ENCODE measurements at places on chromosomes 6 and 20.
A peak's percentile ranks its signal among the peaks of the same experiment; 100 is the strongest.

DNA sequence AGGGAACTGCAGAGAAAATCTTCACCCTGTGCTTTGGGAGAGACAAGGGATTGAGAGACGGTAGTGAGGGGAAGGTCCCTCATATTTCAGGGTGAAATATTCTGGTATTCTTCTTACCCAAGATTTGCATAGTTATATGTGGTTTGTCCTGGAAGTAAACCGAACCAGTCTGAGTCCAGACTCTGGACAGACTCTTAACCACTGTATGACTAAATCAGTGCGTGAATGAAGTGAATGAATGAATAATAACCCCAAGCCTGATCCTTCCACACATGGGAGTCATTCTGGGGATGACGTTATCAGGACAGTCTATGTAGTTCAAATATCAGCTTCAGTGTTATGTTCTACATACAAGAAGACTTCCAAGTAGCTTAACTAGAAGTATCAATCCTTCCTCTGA, 690.7 kb downstream of the KIF16B start:
- DNase-seq, result no peak

DNA sequence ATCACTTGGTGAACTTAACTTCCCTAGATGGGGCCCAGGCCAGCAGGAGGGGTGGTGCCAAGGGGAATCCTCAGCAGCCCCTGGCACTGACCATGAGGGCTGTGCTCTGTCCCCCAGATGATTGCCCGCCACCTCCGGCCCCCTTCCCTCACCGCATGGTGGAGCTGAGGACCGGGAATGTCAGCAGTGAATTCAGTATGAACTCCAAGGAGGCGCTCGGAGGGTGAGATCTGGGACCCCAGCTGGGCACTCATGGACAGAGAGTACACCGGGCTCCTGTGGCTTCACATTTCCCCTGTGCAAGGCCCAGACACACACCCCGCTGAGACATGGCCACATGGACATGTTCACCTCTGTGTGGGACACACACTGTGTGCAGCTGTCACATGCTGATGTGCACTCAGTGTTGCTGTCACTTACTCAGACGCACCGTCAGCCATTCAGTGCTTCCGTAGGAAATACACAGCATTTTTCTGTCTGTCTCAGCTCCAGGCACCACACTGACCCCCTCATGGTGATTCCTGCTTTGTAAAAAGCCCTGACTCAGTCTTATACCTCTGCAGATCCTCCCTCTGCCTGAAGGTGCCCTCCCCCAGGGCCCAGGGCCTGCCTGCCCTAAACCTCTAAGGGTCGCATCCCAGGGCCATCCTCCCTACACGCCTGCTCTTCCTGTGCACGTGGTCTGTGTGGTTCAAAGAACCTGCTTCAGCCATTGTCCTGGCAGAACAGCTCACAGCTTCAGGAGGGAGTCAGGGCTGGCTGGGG, 4.4 kb downstream of the MYLK2 start:
- no peak for DNase-seq

DNA sequence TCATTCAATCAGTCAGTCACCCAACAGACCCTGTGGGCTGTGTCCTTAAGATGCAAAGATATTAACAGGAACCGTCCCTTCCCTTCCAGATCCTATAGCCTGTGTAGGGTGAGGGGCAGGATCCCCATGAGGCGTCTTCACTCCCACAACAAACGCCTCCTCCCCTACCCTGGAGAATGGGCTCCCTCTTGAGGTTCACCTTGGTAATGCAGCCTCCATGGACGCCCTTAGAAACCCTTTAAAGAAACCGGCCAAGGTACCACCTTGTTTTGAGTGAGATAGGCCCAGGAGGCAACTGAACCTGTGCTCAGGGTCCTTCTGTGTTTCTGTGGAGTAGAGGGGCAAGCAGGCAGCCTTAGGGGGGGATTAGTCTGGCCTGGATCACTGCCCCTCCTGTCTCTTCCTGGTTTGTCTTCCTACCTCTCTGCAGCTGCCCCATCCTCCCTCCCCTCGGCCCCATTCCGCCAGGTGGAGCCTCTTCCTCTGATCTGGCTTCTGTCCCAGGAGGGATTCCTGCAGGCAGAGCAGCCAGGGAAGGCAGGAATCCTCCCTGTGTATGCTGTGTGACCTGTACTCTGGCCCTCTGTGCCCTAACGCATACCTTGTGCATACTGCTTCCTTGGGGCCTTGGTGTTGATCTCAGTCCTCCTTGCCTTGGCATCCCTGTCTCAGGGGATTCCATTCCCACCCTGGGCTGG, 6.6 kb upstream of the GUCA1A start:
- DNase-seq, result peak; percentile 67

GRCh38 chr6:13009461-13009860, 292.9 kb downstream of the PHACTR1 start:
- no peak for DNase-seq
